Spleen (tissue), 13 donors: ENCODE measurements at places on chromosomes 5 and 9. TPM values are rescaled to one million over a fixed set of nuclear protein-coding genes. Genes with fewer than 3 reads are reported as not detected.

Gene CCL27
- not detected for polyA plus RNA-seq

Gene ORM2
- polyA plus RNA-seq: 0.18 TPM

Gene DIRAS2
- not detected for polyA plus RNA-seq

Gene PTGER4
- polyA plus RNA-seq: 4.2 TPM

DNA sequence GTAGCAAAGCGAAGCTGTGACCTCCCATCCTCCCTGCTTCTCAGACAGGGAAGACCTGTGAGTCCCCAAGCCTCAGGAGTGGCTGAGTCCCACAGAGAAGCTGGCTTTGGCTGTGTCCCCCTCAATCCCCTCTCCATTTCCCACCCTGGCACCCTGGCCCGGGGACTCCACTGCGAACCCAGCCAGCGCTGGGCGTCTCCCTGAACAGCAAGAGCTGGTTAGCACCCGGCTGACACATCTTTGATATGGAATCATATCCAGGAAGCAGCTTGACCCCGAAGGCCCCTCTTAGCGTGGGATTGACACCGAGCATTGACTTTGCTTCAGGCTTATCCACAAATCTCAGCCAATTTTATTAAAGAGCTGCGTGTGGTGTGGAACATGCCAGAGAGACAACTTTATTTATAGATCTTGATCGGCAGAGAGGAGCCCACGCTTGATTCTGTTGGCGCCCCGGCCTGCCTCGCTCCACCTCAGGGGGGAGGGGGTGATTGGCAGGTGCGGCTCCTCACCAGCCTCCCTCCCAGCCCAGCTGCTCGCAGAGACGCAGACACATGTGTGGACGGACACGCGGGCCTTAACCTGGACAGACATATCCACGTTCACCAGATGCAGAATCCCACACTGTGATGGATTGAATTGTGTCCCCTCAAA lies 120.7 kb upstream of the MVB12B start:
- no peak for DNase-seq

GRCh38 chr5:17258431-17258830 lies 41.0 kb downstream of the BASP1 start:
- DNase-seq: no peak

- DNase-seq: no peak
These were observed 33.6 kb downstream of the HTR4 start for GRCh38 chr5:148620696-148621095.

GRCh38 chr9:78745331-78745730 lies 448.4 kb downstream of the PSAT1 start:
- no peak for DNase-seq
